Foreskin keratinocyte (primary cell): ENCODE measurements at places on chromosomes 7 and 10. TPM values are rescaled to one million over a fixed set of nuclear protein-coding genes. Genes with fewer than 3 reads are reported as not detected.

GRCh38 chr7:140915935-140916555 lies 8.7 kb downstream of the BRAF start:
- DNase-seq: no peak

- no peak for DNase-seq
Observed at GRCh38 chr7:64873155-64873500, 29.9 kb upstream of the ZNF273 start.

DNA sequence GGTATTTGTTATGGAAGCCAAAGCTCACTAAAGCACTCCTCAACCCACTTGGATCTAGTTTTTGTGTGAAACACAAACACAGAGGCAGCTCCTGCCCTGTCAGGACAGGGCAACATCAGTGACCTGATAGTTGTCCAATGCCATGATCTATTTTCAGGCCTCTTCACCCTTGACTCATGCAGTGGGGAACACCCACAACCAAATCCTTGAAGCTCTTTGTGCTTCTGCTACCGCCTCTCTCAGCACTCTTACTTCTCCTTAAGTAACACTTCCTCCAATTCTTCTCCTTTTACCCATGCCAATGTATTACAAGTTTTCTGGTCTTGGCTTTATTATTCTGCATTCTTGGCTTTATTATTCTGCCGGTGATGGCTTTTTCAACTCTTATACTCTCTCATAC lies 425.3 kb downstream of the INHBA start:
- no peak for DNase-seq

- no peak for DNase-seq
Observed at GRCh38 chr10:30870896-30871295, 160.8 kb downstream of the ZNF438 start.

- DNase-seq: no peak
Observed at GRCh38 chr10:80542652-80543318, 5.1 kb downstream of the SH2D4B start.

The NME8 gene
- total RNA-seq: not detected in 2 replicates

The PPA1 gene
- total RNA-seq: 190 and 217 TPM in 2 replicates

The AOAH gene
- total RNA-seq: 0.31 TPM in 1 of 2 replicates, not detected in the other

The OGDH gene
- 68.7 and 82.4 TPM in 2 replicates for total RNA-seq

The ABCC2 gene
- total RNA-seq: 0.82 and 0.92 TPM in 2 replicates

The TFPI2 gene
- total RNA-seq: 21.8 and 67.5 TPM in 2 replicates

The OR2A5 gene
- not detected in 2 replicates for total RNA-seq

The TRIM50 gene
- total RNA-seq: not detected in 2 replicates

The ZNF736 gene
- total RNA-seq: 10.0 and 10.5 TPM in 2 replicates
